Nucleus accumbens (tissue), 56 donors: ENCODE measurements at places on chromosomes 5 and 9.

DNA sequence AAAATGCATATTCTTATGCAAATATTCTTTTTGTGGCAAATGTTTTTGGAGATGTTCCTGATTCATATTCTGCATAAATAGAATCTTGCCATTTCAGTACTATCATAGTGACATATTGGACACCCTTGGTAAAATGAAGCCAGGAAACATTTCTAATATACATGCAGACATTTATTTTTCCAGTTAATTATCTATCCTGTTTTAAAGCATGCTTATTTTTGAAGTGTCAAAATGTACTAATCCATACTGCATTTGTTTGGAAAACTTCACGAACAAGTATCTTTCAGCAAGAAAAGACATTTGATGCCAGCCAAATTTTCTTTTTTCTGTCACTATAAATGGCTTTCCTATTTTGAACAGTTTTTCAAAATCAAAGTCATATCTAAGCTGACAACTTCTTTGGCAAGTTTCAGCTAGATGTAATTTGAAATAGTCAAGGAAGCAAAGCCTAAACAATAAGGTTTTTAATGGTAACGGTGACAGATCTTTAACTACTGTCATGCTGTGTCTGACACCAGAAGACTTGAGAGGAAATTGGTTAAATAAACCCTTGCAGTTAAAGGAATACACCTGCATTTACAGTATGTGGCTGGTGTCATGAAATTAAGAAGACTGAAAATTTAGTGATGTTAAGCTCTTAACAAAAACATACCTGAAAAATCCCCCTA, 284.3 kb downstream of the TLE1 start:
- DNase-seq, result no peak

- DNase-seq, result no peak
Measured at GRCh38 chr5:95843733-95844223, 21.3 kb upstream of the GLRX start.

DNA sequence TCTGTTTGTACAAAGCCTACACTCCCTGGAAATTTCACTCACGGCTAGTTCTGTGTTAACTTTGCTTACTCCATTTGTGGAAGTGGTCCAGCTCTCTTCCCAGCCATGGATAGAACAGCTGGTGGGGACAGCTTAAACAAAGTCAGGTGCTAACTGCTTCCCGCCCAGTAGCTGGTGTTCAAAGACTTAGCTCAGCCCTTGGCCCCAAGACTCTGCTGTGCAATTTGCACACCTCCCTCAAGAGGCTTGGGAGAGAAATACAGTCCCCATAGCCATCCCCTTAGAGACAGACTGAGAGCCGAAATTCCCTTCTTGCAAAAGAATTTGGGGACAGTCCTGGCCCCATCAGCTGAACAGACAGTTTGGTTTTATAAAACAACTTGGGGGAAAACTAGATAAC, 73.8 kb upstream of the RAI14 start:
- no peak for DNase-seq

GRCh38 chr5:51386916-51387883, 4.0 kb downstream of the ISL1 start:
- no peak for DNase-seq

DNA sequence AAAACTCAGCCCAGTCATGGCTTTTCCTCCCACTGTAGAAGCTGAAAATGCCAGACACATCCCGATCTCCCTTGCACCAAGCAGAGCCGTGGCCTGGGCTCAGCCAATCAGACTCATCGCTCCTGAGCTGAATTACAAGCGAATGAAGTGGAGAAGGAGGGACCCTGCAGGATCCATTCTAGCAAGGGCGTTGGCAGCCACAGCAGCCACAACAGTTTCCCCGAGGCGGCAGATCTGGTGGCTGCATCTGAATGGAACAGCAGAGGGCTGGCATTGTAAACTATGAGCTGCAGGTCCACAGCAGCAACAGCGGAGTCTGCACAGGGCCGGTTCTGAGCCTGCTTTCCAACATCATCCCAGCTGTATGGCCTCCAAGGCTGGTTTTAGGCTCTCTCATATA, 23.8 kb downstream of the ALG2 start:
- DNase-seq, result no peak

GRCh38 chr9:89225991-89226471, 47.4 kb upstream of the SHC3 start:
- no peak for DNase-seq

- no peak for DNase-seq
Measured at GRCh38 chr9:13567833-13568232, 288.3 kb upstream of the MPDZ start.

- DNase-seq, result no peak
Measured at GRCh38 chr9:34505370-34506120, 17.2 kb downstream of the ENHO start.

GRCh38 chr9:133920471-133920870, 71.7 kb downstream of the VAV2 start:
- DNase-seq, result no peak

DNA sequence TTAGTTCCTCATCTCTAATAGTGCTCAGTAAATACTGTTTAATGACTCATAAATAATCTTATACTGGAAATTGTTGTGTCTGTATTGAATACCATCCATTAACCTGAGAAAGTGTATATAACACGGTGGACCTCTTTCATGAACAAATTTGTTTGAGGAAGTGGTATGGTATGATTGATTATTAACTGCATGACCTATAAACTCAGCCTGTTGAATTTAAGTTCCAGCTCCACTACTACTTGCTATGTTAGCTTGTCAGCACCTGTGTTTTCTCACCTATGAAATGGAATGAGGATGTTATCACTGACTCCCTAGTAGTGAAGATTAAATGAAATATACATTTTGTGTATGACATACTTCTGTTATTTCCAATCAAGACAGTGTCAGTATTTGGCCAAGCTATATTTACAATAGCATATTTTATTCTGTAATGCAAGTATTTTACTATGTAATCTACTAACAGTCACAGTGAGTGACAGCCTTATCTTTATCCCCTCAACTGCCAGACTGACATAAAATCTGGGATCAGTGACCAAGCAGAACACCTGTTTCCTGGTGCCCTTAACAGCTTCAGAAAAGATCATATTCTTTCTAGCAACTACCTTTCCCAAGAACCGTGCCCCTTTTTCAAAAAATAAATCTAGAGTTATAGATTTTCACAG, 77.3 kb upstream of the ITGA1 start:
- no peak for DNase-seq

DNA sequence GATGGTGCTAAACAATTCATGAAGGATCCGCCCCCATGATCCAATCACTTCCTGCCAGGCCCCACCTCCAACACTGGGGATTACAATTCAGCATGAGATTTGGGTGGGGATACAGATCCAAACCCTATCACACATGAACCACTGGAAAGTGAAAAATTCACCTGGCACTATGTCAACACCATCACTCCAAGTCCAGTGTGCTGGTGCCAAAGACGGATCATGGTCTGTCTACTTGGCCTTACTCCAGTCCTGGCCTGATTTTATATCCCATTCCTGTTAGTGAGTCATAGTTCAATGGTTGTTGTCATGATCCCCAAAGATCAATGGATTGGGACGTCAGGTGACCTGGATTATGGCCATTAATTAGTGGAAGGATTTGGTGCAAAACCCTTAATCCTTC, 147.4 kb upstream of the RPS23 start:
- DNase-seq, result no peak

DNA sequence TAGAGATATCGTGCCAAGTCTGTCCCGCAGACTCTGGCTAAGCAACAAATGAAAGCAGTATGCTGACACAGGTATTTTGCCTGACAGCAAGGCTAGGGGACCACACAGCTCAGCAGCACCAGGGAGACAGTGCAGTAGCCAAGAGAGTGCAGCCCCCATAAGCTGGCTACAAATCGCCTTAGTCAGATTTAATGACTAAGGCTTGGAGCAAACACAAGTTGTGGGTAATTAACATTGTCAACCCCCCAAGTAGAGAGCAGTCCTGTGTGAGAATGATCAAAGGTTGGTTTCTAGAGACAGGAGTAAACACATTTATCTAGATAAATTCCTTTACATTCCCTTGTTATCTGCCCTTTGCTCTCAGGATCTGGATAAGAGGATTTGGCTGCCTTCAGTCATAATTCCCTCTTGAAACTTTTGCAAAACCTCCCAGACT, 1434.5 kb upstream of the CDH6 start:
- DNase-seq, result no peak

DNA sequence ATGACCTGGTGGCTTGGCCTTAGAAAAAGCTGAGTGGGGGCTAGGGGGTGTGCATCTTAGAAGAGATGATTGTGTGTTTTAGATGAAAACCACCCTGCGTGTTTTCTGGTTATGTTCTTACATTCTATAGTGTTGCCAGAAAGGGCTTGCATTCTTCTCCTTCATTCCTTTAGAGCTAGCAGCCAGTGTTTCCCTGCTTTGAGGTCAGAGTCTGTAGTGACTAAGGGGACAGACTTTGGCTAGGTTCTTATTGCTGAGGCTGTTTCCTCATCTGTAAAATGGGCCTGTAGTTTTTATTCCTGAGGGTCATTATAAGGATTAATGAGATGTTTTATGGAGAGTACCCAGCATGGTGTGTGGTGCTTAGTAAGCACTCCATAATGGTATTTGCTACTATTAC, 6.4 kb downstream of the MAST4 start:
- no peak for DNase-seq

GRCh38 chr5:14595189-14595588, 13.6 kb downstream of the OTULINL start:
- no peak for DNase-seq

DNA sequence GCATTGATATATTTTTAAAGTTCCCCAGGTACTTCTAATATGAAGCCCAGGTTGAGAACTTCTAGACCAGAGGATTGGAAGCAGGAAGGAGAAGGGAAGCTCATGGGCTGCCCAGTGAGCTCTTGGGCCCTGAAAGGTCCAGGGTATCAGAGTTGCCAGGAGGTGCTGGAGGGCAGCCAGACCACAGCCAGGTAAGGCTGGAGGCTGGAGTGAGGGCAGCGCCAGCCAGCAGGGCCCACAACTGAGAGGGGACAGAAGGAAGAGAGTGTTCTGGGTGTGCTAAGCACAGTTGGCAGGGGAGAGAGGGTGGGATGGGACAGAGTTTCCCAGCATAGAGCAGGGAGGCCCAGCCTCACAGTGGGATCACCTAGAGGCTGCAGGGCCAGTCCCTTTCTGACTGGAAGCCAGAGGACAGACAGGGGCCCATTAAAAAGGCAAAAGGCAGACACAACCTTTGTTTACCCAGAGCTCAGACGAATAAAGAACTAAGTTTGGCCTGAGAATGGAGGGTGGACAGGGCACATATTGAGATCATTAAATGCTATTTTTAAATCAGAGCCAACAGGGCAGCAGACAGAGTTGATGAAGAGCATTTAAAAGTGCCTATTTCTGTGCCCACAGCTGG, 94.9 kb downstream of the PDE8B start:
- DNase-seq, result no peak

DNA sequence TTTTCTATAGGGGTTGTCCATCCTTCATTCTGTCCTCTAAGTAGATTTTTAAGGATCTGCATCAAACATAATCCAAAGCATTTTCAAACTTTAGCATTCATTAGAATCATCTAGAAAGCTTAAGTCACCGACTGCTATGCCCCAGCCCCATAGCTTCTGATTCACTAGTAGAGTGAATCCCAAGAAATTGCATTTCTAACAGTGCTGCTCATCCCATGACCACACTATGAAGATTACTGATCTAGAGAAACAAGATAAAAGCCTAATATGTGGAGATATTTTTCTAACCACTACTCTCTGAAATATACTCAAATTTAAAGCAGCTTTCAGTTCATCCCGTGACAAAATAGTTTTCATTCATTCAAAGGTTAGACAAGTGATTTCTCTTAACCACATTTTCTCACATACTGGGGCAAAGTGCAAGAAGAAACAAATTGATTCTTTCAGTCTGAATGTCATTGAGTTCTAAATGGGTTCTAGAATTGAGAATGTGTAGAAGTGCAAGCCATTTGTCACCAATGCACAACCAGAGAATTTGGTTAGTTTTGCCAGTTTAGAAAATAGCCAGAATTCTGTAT, 286.9 kb upstream of the CD180 start:
- no peak for DNase-seq

- no peak for DNase-seq
Measured at GRCh38 chr5:103444333-103445038, 118.1 kb downstream of the NUDT12 start.
